ENCODE measurements at places on chromosomes 2 and 18.

DNA sequence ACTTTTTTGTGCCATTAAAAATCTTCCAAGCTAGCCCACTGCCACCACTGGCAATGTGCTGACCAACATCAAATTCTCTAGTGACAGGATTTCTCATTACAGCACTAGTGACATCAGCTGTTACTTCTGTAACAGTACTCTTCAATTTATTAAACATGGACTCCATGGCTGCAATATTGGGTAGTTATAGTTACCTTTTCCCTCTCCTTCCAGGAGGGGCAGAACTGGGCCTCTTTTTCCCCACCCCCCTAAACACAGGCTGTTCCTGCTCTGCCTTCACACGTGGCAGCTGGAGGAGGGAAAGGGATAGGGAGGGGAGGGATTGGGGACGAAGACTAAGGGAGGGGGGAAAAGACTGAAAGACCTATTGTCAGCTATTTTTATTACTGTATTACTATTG lies 38.1 kb downstream of the TRAK2 start:
- DNase-seq: no peak

GRCh38 chr2:112147382-112148168 lies 9.4 kb downstream of the FBLN7 start:
- no peak for DNase-seq

GRCh38 chr18:6708890-6709289 lies 20.6 kb upstream of the ARHGAP28 start:
- no peak for DNase-seq

- DNase-seq: no peak
These were observed 22.3 kb downstream of the KIAA1328 start for GRCh38 chr18:36851202-36851590.

DNA sequence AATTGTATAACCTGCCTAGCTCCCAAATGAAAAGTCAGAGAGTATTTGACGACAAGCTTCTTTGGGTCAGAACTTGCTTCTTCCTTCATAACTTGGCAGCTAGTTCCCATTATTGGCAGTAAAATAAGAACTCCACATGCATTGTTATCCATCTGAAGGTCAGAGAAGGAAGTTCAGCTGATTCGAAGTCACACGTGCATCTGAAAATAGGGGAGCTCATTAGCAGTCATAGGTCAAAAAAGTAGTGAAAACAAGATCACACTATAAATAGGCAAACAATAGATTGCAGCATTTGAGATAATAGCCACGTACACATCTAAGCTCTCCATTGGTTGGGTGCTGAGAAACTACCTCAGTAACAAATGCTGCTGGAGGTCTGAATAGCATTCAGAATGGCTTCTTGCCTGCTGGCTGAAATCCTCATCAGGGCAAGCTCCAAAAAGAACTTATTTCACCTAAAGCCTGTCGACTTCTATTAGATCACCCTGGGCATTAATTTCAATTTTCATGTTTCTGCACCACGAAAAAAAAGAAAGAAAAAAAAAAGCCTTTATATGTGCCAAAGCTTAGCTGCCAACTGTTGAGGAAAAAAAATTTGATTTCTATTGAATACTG lies 1492.9 kb upstream of the CELF4 start:
- DNase-seq: no peak

DNA sequence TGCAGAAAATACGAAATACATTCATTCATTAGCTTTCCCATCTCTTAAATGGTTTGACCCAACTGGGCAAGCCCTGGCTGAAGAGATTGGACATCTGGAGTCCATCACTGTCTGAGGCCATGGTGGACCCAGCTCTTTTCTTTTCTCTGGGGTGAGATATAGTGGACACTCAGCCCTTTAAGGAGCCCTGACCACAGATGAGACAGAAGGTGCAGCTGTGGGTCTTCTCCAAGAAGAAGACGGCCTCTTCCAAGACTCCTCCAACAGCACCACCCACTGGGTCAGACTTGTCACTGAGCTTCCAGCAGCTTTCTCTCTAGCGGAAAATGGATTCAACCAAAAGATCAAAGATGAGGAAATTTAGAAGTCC lies 27.2 kb downstream of the TWIST2 start:
- DNase-seq: no peak

- DNase-seq: no peak
These were observed 370.8 kb upstream of the NT5C1B start for GRCh38 chr2:18959952-18960717.

DNA sequence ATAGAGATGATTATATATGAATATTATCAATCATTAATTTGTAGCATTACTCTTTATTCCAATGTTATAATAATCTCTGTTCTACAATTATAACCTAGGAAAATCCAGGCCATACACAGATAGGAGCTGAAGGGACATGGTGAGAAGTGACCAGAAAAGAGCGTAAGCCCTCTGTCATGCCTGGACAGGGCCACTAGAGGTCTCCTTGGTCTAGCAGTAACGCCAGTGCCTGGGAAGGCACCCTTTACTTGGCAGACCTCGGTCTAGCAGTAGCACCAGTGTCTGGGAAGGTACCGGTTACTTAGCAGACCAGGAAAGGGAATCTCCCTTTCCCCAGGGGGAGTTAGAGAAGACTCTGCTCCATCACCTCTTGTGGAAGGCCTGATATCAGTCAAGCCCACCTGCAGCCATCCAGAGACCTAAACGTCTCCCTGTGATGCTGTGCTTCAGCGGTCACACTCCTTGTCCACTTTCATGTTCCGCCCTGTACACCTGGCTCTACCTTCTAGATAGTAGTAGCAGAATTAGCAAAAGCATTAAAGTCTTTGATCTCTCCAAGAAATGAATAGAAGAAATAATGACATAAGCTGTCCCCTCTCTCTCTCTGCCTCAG lies 447.5 kb upstream of the FSIP2 start:
- no peak for DNase-seq

GRCh38 chr18:79819968-79820351 lies 22.2 kb downstream of the KCNG2 start:
- peak; percentile 5 for DNase-seq

DNA sequence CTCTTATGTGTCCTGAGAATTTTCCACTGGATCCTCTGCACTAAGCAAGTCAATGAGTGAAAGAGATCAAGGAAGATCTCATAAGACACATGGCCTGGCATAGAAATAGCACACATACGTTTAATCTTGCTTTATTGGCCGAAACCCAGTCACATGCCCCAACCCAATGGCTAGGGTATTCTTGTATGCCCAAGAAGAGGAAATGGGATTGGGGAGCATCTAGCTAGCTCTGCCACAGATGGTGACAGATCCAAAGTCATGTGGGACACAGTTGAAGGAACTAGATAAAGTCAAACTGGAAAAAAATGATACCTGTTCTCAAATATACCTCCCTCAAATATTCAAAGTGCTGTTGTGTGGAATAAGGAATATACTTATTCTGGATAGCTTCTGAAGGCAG lies 74.7 kb downstream of the CD28 start:
- no peak for DNase-seq

DNA sequence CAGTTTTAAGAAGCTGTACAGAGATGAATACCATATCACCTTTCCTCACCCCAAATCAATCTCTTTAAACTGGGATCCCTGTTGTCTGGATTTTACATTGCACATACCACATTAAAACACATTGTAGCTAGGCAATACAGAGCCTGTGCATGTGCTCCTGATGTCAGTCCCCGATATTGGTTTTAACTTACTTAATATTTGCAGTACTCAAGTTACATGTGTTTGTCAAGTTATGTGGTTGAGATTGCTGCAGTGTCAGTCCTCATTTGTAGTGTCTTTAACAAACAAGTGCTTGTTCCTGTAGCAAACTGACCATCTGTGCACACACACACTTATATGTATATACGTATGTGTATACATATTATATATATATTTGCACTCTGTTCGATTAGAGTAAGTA lies 10.4 kb upstream of the UBE2E3 start:
- no peak for DNase-seq

DNA sequence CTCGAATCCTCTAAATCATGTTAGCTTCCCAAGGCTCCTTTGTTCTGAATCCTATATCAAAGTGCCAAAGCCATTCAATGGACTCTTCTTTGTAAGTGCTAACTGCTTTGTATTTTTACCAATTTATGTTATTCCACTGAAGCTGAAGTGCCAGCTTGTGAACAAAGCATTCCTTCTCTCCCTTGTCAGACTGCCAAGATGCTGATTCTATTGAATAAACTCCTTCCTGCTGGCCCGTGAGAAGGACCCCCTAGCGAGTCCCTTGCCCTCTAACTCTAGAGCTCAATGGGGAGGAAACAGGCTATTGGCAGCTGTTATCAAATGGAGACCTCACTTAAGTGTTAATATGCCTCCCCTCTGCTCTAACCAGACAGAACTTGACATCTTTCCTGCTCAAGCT lies 1097.9 kb upstream of the CNTNAP5 start:
- DNase-seq: no peak

DNA sequence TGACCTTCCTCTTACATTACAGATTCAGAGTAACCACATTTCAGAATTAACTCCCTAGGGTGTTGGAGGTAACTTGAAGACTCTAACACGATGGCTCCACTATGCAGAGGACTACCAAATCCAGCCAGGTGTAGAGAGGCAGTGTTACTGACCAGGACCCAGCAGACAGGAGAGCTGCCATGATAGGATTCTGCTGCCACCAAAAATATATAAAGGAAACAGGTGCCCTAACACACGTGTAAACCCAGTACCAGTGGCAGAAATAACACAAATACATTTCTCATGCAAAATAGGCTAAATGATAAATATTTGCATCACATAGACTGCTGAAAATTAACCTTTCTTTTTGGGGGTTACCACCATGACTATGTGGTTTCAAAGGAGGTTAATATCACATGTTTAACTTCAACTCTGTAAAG lies 7.0 kb downstream of the ZBTB14 start:
- no peak for DNase-seq

- DNase-seq: no peak
These were observed 326.9 kb downstream of the MEIS1 start for GRCh38 chr2:66761826-66762225.

DNA sequence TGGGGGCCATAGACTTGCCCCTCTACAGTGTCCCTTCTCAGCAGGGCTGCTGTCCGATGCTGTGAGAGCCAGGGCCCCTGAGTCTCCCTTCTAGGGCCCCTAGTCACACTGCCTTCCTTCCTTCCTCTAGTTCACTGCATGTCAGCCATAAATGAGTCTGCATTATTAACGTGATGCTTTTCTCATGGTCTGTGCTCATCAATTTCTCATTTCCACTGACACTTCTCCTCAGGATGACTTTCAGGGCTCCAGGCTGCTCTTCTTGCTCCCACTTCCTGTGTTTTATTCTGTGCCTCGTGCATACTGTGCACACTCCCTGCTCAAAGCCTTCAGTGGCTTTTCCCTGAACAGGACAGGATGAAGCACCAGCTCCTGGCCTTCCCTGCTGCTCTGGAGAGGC lies 146.5 kb downstream of the FAM210A start:
- no peak for DNase-seq

DNA sequence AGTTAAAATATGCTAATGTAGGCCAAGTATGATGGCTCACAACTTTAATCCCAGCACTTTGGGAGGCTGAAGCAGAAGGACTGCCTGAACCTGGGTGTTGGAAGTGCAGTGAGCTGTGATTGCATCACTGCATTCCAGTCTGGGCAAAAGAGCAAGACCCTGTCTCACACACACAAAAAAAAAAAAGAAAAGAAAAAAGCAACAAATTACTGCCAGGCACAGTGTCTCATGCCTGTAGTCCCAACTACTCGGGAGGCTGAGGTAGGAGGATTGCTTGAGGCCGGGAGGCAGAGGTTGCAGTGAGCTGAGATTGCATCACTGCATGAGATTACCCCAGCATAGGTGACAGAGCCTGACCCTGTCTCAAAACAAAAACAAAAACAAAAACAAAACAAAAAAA lies 110.6 kb downstream of the PRELID3A start:
- DNase-seq: no peak

DNA sequence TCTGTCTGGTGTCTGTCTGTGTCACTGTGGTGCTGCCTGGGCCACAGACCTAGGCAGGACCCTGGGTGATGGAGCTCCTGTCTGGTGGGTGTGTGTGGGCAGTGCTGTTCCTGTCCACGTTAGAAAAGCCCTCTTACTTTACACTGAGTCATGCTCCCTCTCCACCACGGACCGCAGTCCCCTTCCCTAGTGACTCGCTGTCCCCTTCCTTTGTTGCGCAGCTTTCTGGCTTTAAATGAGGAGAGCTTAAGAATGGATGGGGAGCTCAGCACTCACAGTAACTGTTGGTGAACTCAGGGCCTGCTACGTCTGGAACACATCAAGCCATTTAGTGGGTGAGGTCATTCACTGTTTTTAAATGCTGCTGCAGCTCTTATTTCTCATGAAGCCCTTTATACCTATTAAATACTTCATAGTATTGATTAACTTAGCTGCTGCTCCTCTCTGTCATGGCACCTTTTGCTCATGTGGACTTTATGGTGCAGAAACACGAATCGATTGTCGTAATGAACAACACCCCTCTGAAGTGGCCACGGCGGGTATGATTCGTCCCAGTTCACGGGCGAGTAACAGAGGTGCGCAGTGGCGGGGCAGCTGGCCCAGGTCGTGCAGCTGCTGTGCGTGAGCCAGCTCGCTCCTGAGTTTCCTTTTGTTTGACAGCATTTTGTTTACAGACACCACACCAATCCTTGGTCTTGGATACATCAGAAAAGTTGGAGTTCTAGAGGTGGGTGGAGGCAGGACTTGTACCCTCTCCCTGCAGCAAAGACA lies 100.4 kb downstream of the LDLRAD4 start:
- DNase-seq: no peak

GRCh38 chr2:177484180-177484795 lies 91.7 kb downstream of the AGPS start:
- no peak for DNase-seq

- peak; percentile 16 for DNase-seq
These were observed 69.3 kb downstream of the NOL10 start for GRCh38 chr2:10620481-10620880.

DNA sequence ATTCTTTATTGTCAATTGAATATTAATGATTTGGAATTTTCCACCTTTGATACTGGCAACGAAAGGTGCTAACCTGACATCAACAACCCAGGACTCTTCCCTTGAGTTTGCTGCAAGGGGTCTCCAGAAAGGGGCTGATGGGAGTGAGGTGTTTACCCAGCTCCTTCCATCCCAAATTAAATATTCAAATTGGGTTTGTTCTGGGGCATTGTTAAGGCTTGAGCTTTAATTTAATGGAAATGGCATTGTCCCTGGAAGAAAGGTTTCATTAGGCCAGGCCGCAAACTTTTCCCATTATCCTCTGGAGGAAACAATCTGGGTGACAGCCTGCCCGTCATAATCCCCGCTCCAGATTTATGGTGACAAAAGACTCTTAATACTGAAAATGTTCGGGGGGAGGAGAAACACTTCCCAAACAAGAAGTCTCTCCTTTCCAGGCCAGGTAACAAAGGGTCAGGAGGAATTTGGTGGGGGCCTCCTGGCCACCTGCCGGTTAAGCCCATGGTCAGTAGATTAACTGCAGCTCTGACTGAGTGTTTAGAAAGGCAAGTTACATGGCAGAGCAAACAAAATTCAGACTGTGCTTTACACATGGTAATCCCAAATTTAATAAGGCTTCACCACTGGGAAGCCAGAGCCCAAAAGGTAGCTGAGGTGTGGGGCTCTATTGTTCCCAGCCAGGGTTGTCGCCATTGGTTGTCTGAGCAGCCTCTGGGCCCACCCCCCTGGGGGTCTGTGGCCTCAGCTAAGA lies 151.4 kb upstream of the SIX3 start:
- DNase-seq: no peak

- DNase-seq: no peak
These were observed 101.9 kb downstream of the RGPD3 start for GRCh38 chr2:106366204-106366885.

- DNase-seq: no peak
These were observed 34.8 kb upstream of the SP5 start for GRCh38 chr2:170680172-170680941.

Data from CD4-positive, alpha-beta T cell treated with Interleukin-12 subunit alpha and Interleukin-12 subunit beta, for 1 hour (primary cell).